AML-193 (cell line): ENCODE measurements at places on chromosomes 11 and 22.
A peak's percentile ranks its signal among the peaks of the same experiment; 100 is the strongest.

- DNase-seq = no peak
Measured at GRCh38 chr11:71342951-71343827, 90.8 kb upstream of the SHANK2 start.

- no peak for DNase-seq
Measured at GRCh38 chr11:71542879-71543777, 5.1 kb upstream of the KRTAP5-9 start.

DNA sequence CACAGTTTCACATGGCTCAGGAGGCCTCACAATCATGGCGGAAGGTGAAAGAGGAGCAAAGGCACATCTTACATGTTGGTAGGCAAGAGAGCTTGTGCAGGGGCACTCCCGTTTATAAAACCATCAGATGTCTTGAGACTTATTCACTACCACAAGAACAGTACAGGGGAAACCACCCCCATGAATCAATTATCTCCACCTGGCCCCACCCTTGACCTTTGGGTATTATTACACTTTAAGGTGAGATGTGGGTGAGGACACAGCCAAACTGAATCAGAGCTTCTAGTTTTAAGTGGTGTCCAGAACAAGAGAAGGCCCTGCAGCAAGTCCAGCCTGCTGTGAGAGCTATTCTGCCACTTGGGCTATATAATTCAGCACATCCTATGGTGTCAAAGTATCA, 493.7 kb downstream of the ETS1 start:
- DNase-seq = no peak

DNA sequence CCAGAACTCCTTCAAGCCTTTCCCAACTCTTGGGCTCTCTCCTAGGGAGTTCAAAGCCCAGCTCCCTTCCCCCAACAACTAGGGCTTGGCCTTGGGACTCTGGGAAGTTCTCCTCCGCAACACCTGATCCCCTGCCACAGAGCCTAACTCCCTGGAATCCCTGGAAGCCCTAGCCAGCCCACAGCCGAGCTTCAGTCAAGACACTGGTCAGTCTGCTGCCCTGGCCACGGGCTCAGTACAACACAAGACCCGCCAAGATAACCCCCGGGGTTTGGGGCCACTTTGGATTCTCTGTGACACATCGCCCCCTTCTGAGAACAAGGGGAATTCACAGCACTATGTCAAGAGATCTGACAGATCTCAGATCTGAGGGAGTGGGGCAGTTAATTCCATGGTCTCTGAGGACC, 58.3 kb downstream of the SLC22A12 start:
- peak; percentile 31 for DNase-seq

DNA sequence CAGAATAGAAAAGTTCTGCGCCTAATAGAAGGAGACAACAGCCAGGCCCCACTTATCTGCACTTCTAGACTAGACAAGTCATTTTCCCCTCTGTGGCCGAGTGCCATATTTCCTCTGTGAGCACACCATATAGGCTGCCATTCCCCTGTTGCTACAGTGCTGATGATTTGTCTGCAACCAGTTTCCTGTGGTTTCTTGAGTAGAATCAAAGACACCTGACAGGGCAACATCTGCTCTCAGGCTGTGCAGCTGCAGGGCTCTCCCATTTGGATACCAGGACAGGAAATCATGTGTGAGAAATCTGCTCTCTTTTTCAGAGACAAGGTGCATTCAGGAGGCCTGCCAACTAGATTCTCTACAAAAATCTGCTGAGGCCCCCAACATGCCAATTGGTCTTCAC, 879.3 kb downstream of the DLG2 start:
- no peak for DNase-seq

DNA sequence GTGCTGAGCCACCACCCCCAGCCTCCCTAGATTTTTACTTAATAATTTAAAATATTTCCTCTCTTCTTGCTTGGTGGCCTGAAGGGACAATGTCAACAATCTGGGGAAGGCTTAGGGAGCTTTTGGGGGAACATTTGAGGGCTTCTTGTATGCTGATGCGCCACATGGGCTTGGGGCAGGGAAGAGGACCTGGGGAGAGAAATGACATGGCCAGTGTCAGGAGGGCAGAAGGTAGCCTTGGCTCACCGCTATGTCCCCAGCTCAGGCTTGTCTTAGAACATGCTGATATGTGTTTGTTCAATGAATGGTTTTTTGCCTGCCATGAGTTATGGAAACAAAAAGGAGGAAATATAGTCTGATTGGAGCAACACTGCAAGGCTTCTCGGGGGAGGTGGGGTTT, 51.6 kb downstream of the ST14 start:
- no peak for DNase-seq

- DNase-seq = no peak
Measured at GRCh38 chr11:8242499-8243280, 21.0 kb downstream of the LMO1 start.

DNA sequence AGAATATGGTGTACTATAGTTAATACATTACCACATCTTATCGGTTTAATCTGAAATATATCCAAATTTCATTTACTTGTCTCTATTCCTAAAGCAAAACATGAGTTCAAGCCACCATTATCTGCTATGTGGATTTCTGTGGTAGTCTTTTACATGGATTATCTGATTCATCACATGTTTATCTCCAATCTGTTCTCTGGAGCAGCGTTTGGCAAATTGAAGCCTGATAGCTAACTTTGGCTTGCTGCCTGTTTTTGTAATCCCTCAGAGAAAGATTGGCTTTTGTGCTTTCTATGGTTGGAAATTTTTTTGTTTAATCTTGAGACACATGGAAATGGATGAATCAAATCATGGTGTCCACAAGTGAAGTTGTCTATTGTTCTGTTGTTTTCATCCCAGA, 274.3 kb downstream of the JRKL start:
- no peak for DNase-seq

DNA sequence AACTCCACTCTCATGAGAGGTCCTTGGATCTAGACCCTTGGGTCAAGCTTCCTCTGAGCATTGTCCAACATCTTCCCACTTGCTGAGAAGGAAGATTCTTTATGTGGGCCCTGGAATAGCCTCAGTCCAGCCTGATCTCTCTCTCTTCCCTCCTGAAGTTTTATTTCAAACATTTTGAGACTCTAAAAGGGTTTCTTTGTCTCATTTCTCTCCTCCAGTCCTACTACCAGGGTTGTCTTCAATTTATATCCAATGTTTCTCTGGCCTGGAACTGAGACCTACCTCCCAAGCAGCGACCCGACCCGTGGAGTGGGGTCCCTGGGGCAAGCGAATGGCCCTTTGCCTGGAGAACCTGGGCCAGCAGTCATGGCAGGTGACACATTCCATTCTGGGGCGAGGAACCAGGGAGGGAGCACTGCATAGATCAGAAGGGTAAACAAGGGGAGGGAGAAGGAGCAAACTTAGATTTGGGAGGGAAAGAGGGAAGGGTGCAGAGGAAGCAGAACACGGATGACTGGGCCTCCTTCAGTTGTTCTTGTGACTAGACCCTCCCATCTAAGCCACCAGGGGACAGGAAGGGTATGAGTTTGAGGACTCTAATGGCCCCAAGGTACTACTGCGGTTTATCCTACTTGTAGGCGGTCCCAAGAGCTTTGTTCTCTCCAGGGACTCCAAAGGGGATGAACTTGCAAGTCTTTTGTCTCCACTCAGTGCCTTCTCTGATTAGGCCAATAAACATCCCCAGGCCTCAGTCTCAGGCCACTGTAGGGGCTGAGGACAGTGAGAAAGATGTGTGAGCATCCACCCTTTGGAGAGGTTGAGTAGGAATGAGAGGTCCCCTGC, 14.2 kb upstream of the PRAME start:
- no peak for DNase-seq

DNA sequence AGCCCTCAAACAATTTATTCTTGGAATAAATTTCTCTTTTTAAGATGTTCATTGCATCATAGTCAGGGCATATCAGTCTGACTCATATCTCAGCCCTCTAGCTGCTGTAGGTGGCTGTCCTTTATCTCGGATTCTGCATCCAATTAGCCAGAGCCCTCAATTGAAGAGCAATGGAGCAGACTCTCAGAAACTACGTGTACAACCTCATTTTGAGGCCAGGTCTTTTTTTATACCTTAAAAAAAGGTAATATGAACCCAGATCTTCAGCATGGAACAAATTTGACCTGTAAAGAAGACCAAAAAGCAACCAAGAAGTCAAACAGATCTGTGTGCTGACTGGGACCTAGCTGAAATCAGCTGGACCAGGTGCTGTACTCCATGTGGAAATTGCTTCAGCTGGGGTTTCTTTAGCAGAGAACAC, 8.7 kb downstream of the OR52A5 start:
- DNase-seq = no peak

DNA sequence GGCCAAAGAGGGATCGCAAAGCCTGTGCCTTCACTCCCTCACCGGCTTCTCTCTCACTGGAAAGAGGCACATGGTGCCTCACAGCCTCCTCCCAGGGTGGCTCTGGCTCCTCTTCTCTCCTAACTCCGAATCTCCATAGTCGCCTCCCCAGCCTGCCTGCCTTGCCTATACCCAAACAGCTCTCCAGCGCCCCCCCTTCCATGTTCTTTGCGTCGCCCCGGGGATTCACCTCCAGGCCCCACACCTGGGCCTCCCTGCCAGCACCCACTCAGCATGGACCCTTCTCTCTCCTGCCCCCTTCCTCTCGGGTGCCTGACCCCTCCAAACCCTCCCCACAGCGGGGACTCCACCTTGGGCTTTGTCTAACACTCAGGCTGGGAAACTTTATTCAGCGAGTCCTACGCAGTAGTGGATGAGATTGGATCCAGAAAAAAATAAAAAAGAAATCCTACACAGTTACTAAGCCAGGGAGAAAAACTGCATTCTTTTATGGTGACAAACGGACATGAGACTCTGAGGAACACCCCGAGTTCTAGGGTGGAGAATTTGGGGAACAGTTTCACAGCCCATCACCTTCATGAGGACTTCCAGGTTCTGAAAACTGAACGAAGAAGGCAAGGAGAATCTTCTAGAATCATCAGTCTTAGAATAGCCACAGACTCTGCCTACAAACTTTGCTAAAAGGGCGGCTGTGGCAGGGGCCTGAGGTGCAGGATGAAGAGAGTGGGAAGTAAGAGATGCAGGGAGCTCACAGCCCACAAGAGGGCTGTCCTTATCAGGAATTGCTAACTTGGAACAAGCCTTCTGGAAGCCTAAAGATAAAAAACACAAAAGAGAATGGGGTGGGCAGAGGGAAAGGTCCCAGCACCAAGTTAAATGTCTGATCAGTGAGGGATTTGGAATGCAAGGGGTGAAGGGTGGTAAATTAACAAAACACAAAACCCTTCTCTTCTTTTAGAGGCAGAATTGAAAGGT, 5.3 kb downstream of the PPM1F start:
- peak; percentile 5 for DNase-seq

- no peak for DNase-seq
Measured at GRCh38 chr11:102347462-102348370, 702 bp downstream of the BIRC2 start.

DNA sequence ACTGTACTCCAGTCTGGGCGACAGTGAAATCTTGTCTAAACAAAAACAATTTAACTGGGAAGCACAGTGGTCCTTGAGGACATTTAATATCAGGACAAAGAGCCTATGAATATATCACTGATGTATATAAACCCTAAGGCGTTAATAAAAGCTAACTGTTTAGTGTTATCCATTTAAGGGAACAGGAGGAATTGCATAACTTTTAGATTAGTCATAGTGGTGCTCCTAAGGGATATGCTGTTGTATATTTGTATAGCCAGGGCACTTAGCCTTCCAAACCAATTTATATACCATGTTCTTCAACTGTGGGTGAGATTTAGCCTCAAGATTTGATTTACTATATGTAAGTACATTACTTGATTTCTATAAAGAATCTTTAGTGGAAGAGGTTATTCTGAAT, 3.0 kb upstream of the CHEK1 start:
- DNase-seq = no peak

DNA sequence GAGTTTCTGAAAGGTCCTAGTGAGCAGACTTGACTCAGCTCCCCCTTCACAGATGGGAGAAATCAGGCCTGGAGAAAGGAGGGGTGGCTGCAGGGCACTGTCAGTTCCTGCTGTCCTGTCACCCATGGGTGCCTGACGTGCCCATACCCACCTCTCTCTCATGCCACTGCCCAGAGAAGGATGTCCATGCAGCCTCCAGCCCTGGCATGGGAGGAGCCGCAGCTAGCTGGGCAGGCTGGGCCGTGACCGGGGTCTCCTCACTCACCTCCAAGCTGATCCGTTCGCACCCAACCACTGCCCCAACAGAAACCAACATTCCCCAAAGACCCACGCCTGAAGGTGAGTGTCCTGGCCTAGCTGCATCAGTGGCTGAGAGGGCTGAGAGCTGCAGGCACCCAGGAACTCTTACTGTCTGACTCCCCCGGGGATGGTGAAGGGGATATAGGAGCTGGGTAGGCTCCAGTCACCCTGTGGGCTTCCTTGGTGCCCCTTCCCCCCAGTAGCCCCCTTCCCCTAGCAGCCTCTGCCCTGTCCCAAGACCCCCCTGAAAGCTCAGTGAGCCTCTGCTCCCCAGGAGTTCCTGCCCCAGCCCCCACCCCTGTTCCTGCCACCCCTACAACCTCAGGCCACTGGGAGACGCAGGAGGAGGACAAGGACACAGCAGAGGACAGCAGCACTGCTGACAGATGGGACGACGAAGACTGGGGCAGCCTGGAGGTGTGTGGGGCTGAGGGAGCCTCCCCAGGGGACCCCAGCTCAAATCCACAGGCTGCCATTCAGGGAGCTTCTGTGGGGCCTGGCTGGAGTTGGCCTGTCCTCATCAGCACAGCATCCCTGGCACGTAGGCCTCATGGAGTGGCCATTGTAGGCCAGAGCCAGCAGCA, 11.8 kb downstream of the SCYL1 start:
- no peak for DNase-seq

- no peak for DNase-seq
Measured at GRCh38 chr11:13368041-13368446, 90.5 kb downstream of the BMAL1 start.

DNA sequence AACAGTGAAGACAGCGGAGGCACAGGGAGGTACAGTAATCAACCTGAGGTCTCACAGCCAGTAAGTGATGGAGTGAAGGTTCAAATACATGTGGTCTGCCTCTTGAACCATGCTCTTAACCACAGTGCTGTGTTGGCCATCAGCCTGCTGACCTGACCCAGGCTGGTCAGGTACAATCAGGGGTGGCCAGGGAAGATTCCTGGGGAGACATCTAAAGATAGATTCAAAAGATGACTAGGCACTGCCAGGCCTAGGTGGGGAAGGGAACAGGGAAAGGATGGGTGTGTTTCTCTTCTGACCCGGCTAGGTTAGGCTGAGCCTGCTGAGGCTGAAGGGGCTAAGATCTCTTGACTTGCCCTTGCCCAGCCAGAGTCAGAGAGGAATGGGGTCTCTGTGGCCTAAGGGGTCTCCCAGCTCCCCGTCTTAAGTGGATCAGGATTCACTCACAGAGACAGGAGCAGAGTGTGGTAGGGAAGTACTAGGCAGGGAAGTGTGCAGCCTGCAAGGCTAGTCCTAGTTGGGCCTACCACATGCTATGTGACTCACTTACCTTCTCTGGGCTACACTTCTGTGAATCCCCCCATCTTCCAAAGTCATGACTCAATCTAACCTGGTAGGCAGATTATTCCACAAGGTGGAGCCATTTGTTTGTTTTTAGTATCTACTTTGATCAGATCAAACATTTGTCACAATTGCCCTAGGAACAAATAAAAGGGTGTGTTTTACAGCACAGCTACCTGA, 10.4 kb upstream of the SREBF2 start:
- DNase-seq = peak; percentile 40

GRCh38 chr11:37502202-37502601, 904.2 kb upstream of the RAG2 start:
- DNase-seq = no peak
